MV-4-11 (cell line): ENCODE measurements at places on chromosomes 7 and 10.

- no peak for DNase-seq
Observed at GRCh38 chr7:32169228-32169627, 99.0 kb upstream of the PDE1C start.

DNA sequence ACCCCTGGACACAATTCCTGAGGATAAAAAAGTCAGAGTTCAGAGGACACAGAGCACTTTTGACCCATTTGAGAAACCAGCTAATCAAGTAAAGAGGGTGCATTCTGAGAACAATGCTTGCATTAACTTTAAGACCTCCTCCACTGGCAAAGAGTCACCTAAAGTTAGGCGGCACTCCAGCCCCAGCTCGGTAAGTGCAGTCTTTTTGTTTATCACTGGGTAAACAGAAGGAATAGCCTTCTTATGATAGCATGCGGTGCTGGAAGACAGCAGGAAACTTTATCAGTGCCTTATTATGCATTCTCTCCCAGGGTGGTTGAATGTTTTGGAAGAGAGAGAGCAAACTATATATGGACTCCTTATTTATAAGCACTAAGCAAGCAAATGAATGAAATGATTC is 130.5 kb downstream of the CDK14 start:
- DNase-seq: no peak

GRCh38 chr10:80164596-80164995 is 32.1 kb downstream of the PLAC9 start:
- DNase-seq: no peak

DNA sequence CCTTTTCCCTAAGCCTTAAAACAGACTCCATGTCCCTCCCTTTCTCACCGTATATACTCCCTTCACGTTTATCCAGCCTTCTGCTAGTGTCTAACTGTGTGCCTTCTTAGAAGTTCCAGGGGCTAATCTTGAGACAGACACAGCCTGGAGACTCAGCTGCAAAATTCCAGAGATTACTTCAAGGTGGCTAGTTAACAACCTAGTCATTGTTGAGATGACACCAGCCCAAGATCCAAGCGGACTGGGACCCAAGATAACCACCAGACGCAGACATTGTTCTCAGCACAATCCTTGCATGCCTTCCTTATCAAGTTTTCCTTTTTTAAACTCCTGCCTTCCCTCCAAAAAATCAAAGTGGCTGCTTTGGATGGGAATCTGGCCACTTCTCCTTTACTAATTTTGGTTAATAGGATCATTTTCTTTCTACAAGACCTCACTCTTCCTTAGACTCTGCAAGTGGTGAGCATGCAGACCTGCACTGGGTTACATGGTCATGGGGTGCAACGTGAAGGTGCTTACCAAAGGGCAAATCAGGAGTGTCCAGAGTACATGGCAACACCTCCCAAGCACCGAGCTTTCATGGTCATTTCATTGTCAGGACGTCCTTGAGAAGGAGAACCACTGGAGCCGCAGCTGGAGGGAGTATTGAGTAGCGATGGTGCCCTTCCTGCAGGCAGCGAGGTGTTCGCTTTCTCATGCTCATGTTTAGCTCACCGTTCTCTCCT is 69.7 kb downstream of the ANLN start:
- no peak for DNase-seq

- peak; percentile 83 for DNase-seq
Observed at GRCh38 chr7:95999481-95999880, 227.1 kb downstream of the DYNC1I1 start.

GRCh38 chr7:128215739-128216138 is 25.3 kb upstream of the LEP start:
- DNase-seq: no peak

DNA sequence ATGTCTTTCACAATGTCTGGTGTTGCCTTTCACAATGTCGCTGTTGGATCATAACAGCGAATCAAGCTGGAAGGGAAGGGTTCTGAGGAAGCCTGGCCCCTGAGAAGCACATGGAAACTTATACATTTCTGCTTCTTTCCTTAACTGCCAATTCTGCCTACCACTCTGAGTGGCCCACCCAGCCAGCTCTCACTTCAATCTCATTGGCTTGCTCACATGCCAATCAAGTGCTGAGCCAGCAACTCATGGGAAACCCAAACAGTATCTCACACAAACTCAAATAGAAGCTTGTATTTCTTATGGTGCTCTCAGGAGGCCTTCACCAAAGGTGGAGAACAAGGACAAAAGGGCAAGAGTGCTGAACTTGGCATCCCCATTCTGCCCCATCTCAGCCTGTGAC is 117.4 kb upstream of the GPR26 start:
- DNase-seq: no peak

DNA sequence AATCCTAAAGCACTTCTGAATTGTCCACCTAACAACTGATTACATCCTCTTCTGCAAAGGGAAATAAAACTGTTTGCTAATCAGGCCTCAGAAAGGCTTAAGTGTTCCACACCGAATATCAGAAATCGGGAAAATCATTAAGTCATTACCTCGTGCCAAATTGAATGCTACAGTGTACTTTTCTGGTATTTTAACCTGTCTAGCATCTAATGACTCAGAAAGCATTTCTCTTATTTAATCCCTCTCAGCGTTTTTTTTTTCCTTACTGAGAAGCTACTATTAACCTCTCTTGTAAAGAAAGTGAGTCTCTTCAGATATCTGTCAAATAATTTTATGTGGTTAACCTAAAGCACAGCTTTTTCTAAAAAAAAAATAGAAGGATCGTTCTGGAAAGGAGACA is 28.6 kb downstream of the VIM start:
- no peak for DNase-seq

GRCh38 chr7:149456506-149457421 is 4.1 kb downstream of the ZNF777 start:
- DNase-seq: no peak

DNA sequence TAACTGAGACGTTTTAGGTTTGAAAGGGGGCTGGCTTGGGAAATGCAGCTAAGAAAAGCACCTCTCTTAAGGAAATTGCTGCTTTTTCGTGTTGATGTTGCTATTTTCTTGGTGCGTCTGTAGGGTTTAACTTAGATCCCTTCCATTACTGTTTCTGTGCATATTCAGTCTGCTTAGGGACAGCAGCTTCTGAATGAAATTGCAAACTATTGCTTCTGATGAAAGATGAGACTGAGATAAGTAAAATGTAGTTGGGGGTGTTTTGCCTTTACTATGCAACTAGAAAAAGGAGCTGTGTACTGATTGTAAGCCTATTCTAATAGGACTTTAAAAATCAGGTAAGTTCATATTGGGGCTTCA is 772 bp downstream of the HDAC9 start:
- no peak for DNase-seq

DNA sequence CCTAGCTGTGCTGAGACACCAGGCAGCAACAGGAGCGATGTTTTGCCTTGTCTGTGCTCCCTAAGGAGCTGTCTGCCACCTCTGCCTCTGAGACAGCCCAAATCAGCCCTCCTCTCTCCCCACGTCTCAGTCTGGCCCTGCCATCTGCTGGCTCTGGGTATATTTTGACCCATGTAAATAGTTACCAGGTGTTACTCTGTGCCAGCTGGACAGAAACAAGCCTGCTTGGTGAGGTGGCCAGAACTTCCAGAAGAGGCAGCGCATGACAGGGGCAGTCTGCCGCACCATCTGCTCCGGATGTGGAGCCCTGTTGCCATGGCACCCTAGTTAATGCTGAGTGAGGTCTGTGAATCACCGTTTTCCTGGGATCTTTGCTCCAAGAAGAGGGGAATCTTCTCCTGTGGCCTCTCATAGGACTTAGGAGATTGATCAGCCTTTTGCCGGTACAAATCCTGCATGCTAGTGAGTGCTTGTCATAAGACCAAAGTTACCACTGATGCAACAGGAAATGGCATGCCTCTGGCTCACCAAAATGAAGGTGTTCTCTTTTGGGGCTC is 31.8 kb downstream of the GSTO2 start:
- peak; percentile 3 for DNase-seq

GRCh38 chr7:140604760-140605159 is 35.9 kb downstream of the DENND2A start:
- no peak for DNase-seq

DNA sequence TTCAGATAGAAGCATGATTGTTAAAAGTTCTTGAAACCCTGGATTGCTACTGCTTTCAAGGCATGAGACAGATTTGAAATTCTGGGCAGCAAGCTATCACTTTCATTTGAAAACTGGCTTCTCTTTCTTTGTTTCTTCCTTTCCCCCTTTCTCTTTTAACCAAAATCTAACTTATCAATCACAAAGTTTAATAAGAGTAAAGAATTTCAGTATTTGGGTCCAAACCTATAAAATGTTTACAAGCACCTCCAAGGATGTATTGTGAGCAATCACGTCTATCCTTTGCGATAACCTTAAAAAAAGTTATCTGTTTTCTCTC is 21.6 kb upstream of the RPA3 start:
- DNase-seq: no peak

- no peak for DNase-seq
Observed at GRCh38 chr10:61801484-61801883, 100.0 kb upstream of the ARID5B start.

GRCh38 chr10:50972591-50972990 is 87.2 kb upstream of the A1CF start:
- DNase-seq: no peak

GRCh38 chr7:17319164-17320101 is 21.0 kb downstream of the AHR start:
- no peak for DNase-seq

DNA sequence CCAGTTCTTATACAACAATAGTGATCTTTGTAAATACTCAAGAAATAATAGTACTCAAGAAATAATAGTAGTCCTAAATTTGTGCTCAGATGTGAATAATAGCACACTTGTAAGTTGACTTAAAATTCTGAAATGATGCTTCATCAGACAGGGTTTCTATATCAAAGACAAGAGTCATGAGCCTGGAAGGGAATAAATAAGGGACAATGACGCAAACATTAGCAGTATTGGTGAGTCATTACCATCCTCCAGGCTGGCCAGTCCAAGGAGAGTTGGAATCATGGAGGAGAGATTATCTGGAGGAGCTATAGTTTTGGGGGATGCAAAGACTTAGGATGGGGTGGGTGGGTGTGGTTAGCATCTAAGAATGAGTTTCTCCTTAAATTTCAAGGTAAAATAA is 6.1 kb upstream of the SH3PXD2A start:
- DNase-seq: no peak

DNA sequence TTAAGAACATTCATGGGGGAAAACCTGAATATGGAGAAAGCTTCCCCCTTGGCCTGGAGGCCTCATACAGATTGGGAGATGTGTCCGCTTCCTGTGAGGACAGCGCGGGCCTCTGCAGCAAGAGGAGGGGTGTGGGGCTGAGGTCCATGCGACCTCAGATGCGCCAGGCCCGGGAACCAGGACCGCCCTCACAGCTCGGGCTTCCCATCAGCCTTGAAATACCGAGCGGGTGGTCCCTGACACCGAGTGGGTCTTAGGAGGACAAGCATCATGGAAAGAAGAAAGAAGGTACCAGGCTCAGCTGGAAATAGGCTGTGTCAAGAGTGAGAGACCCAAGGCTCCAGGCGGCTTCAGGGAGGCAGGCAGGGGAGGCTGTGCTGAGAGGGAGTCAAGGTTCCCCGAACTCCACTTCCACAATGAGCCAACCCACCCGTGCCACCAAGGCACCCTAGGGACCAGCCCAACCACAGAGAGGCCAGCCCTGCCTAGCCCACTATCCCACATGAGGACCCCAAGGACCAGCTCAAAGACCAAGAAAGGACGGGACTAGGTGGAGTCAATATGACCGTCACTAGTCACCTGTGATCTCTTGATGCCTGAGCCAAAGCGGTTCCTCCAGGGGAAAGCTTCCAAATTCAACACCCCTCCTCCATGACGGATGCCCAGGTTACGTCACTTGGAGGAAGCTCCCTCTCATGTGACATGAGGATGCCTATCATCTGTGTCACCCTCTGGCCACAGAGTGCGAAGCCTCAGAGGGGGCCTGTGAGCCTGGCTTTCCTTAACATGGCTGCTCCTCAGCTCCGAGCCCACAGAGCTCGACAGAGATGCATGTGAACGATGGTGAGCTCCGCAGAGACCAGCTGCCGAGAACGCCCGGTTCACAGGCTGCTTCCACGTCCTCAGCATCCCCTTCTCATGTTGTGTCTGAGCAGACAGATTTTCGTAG is 103.7 kb downstream of the TCERG1L start:
- no peak for DNase-seq

GRCh38 chr10:38184477-38184876 is 90.3 kb downstream of the ZNF37A start:
- no peak for DNase-seq

DNA sequence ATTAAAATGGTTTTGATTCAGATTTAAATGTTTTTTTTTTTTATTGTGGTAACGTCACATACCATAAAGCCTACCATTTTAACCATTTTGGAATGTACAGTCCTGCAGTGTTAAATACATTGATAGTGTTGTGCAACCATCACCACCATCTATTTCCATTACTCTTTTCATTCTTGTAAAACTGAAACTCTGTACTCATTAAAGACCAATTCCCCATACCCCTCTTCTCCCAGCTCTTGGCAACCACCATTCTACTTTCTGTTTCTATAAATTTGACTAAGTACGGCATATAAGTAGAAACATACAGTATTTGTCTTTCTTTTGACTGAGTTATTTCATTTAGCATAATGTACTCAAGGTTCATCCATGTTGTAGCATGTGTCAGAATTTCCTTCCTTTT is 96.2 kb downstream of the EXOC4 start:
- DNase-seq: peak; percentile 57

DNA sequence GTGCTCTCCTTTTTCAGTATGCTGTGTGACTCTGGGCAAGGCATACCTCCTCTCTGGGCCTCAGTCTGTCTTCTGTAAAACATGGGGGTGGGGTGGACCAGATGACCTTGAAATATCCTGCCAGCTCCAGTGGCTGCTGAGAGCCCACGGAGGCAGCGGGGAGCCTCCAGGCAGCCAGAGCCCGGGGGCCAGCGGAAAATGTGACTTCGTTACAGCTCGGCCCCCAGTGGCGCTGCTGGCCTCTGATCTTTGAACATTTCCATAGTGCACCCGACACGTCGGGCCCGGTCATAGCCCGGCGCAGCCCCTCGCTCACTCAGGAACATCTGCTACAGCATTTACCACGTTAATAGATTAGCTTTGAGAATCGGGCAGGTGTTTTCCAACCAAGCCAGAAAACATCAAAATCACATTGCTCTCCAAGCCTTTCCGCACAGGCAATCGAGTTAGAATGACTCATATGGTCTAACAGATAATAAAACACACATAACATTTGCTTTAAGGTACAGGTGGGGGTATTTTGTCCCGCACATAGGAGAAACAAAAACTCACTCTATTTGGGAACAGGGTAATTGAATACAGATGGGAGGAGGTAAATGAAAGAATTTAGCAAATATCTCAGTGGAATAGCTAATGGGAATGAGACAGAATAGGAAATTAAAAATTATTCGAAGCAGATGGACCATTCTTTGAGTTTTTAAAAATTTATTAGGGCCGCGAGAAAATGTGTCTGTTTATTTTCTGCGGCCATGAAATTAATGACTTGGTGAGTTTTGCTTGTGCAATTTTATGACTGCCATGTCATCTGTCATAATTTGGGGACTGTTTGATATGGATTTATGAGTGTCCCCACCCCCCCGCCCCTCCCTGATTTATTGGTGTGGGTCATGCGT is 26.3 kb upstream of the COMTD1 start:
- DNase-seq: no peak

- no peak for DNase-seq
Observed at GRCh38 chr7:115613836-115614235, 416.7 kb downstream of the TFEC start.

- DNase-seq: no peak
Observed at GRCh38 chr7:101993311-101993710, 175.9 kb downstream of the CUX1 start.

GRCh38 chr10:21702633-21703111 is 168.6 kb downstream of the MLLT10 start:
- peak; percentile 6 for DNase-seq

- DNase-seq: no peak
Observed at GRCh38 chr10:28177944-28178637, 124.8 kb downstream of the MPP7 start.
